ENCODE measurements at places on chromosomes 7 and 10.

DNA sequence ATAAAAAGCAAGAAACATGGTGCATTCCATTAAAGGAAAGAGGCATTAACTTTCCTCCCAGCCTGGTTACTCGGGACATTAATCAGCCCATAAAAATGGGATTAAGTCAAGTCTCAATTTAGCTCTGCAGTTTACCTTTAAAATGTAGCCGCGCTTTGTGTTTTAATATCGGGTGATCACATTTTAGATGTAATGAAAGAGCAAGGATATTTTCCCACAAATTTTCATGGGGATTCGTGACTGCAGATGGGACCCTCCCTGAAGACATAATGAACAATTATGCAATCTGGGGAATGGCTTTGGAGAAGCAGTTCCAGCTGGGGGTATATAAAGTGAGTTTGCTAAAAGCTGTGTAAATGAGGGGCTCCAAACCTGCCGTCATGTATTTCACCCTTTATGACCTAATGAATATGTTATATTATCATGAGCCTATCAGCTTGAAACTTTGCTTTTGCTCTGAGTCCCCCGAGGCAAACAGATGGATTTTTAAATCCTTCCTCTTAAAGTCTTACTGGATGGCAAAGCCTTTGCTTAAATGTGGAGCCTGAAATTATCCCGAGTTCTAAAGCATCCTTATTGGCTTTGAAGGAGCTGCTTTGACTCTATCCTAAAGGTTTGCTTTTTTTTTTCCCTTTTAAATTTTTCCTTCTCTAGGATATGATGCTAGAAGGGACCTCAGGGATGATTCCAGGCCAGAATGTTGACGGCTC is 31.8 kb downstream of the BAMBI start:
- no peak for DNase-seq

GRCh38 chr7:78953726-78954363 is 499.6 kb downstream of the MAGI2 start:
- DNase-seq, result no peak

DNA sequence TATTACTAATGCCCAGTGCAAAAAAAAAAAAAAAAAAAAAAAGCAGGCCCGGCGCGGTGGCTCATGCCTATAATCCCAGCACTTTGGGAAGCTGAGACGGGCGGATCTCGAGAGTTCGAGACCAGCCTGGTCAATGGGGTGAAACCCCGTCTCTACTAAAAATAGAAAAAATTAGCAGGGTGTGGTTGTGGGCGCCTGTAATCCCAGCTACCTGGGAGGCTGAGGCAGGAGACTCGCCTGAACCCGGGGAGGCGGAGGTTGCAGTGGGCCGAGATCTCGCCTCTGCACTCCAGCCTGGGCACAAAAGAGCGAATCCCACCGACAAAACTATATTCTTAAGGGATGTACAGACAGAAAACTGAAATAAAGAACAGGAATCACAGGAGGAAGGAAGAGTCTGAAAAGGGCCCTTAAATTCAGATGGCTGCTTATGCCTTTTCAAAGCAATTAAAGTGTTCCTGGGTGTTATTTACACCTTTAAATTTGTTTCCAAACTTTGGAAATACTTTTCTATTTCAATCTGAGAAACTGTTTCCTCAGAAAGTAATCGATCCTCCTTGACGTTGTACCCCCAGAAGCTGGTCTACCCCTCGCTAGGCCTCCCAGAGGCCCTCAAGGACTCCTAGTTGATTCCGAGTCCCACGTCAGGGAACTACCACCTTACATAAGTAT is 2.0 kb upstream of the KMT2E start:
- no peak for DNase-seq

DNA sequence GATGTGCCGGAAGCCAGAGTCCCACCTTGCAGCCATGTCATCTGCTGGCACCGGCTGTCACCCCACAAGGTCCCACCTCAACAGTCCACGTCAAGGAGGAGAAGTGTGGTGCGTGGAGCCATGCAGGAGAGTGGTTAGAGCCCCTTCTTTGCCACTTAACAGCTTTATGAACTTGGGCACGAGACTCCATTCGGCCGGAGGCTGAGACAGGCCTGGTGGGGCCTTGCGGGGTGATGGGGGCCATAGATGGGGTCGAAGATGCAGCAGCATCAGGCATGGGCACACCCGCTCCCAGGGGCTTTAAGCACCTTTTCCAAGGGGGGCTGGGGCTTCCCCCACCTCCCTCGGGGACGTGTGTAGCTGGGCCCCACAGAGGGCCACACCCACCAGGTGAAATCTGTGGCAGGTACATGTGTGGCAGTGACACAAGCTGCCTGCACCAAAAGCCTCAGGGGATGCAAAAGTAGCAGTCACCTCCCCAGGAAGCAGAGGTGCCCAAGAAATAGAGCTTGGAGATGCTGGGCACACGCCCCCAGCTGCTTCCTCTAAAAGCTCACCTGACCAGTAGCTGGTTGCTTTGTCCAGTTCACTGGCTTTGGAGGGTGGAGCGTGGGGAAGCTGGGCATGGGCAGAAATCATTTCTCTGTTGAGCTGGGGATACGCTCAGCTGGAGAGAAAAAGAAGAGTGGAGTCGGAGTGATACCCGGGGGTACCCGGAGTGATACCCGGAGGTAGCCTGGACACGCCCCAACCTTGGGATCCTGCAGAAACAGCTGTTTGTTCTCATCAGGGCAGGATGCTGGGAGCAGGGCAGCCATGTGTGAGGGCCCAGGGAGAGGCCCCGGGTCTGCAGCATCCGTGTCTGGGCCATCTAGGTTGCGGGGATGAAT is 199.8 kb downstream of the EBF3 start:
- no peak for DNase-seq

DNA sequence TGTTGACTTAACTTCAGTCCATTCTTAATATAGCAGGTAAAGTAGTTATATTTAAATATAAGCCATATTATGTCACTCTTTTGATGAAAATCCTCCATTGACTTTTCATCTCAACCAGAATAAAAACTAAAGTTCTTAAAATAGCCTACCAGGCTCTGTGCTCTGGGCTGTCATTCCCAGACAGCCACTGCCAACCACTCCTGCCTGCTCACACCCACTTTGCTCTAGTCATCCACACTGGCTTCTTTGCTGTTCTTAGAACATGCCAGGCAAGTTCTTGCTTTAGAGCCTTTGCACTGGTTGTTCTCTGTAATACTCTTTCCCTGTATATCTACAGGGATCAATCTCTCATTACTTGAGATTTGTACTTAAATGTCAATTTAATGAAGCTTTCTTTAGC is 80.6 kb downstream of the ZEB1 start:
- DNase-seq, result no peak

GRCh38 chr7:138889582-138890498 is 91.3 kb downstream of the KIAA1549 start:
- DNase-seq, result no peak

DNA sequence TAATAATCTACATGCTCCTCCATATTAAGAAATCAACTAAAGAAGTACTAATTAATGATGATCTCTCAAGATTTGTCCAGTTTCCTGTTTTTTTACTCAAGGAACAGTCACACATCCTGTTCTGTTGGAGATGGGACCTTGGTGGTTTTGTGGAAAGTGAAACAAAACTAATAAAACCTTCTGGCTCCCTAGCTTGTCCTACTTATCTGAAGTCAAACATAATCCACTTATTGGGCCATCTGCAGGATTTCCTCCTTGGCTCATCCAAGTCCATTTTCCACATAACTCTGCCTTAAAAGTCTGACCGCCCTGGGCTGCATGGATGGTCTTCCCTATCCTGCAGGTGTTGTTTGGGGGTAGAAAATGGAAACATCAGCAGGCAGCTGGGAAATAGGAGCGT is 39.4 kb upstream of the TARP start:
- DNase-seq, result no peak

GRCh38 chr10:107544706-107545520 is 380.4 kb upstream of the SORCS1 start:
- DNase-seq, result no peak

- no peak for DNase-seq
Measured at GRCh38 chr7:151940048-151940811, 16.0 kb upstream of the GALNTL5 start.

All from stimulated activated CD4-positive, alpha-beta T cell treated with anti-CD3 and anti-CD28 coated beads, Interleukin-1b, Interleukin-23, amount 100 ng/mL, for 1 hour (primary cell).